ENCODE measurements at places on chromosomes 1 and 21.

DNA sequence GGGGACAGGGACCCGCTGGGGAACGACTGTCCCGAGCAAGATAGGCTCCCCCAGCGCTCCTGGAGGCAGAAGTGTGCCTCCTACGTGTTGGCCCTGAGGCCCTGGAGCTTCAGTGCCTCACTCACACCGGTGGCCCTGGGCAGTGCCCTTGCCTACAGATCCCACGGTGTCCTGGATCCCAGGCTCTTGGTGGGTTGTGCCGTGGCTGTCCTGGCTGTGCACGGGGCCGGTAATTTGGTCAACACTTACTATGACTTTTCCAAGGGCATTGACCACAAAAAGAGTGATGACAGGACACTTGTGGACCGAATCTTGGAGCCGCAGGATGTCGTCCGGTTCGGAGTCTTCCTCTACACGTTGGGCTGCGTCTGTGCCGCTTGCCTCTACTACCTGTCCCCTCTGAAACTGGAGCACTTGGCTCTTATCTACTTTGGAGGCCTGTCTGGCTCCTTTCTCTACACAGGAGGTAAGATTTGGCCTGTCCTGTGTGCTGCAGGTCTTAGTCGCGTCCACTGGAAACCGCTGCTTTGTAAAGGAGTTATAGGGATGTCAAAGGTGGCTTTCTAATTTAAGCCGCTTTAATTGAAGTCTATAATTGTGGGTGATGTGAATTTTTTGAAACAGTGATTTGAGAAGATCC lies 717 bp downstream of the UBIAD1 start:
- DNase-seq, result no peak

- no peak for DNase-seq
Measured at GRCh38 chr1:92940541-92940940, 20.7 kb downstream of the DIPK1A start.

DNA sequence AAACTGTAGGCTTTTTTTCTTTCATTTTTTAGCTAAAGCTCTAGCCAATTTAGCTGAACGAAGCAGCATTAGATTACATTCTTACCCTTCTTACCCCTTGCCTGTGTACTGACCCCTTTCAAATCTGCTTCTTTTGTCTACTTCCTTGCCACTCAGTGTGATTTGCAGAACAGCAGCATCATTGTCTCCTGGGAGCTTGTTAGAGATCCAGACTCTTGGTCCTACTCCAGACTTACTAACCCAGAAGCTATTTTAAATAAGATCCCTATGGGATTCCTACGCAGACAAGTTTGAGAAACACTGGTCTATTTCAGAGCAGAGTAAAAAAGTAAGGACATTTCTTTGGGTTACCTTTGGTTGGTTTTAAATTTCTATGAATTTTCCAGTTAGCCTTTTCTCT lies 13.8 kb downstream of the LRRC39 start:
- DNase-seq, result no peak

- DNase-seq, result no peak
Measured at GRCh38 chr1:229203030-229203751, 67.7 kb upstream of the RAB4A start.

DNA sequence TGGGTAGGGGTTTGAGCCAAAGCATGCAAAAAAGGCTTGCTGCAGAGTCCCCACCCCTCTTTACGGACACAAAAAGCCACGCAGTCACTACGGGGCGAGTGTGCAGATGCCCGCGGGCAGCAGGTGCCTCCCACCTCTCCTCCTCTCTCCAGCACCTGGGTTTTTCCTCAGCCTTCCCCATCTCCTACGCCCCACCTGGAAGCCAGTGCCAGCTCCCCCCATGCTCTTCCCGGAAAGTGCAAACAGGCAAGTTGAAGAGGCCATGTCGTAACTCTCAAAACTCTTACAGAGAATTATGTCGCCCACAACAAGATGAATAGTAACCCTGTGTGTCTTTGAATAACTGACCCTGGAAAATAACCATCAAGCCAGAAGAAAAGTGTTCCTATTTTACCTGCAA lies 82.5 kb downstream of the PDE9A start:
- no peak for DNase-seq

GRCh38 chr1:156652131-156652991 lies 10.4 kb downstream of the BCAN start:
- DNase-seq, result no peak

DNA sequence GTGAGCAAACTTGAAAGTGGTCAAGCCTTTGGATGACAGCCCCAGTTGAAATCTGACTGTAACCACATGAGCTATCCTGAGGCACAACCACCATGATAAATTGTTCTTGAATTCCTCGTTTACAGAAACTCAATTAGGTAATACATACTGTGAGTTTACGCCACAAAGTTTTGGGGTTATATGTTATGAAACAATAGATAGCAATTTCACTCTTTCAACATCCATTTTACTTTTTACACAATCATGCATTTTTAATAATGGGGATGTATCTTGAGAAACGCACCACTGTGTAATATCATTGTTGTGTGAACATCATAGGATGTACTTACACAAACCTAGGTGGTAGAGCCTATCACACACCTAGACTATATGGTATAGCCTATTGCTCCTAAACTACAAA lies 35.4 kb downstream of the OR2C3 start:
- DNase-seq, result no peak

- no peak for DNase-seq
Measured at GRCh38 chr21:44530221-44530902, 9.6 kb downstream of the KRTAP10-1 start.

DNA sequence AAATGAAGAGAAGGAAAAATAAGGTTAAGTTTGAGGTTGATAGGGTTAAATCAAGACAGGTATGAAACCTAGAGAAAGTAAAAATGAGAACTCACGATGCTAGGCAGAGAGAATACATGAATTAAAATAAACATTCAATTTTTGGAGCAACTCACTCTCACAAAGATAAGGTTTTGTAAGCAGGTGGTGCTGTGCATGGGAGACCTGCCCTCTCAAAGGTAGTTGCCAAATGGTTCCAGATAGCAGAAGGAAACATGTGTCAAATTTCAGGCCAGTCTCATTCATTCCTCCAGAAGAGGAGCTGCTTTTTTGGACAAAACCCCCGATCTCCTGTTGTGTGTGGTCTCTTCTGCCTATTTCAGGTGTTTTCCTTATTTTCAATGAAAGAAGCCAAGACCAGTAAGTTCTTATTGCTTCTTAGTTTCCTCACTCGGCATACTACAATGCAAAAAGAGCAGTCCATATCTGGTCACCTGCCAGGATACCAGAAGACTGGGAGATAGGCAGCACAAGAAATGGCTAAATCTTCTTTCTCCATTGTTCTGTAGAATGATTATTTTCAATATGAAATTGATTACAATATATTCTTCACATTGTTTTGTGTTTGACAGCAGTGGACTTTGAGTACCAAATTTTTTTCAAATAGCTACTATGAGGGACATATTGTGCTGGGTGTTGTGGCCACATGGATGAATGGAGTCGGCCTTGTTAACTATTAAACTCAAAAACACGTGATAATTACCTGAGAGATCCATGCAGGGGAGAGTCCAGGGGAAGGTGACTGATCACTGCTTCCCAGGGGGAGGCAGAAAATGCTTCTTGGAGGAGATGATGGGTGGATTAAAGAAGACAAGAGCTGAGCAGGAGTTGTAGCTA lies 3.6 kb downstream of the CR1L start:
- DNase-seq, result no peak

DNA sequence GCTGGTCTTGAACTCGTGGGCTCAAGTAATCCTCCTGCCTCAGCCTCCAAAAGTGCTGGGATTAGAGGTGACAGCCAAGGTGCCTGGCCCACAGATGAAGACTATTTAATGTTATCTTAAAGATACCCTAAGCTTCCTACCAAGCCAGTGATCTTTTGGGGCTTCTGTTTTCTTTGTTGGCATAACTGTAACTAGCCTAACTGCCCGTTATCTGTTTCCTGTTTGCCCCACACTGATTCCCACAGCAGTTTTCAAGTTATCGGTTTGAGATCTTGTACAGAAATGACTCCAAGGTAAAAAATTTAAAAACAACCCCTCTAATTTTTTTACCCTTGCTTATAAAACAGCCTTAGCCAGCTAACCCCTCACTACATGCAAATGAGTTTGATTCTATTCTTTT lies 12.4 kb downstream of the SELL start:
- DNase-seq, result no peak

DNA sequence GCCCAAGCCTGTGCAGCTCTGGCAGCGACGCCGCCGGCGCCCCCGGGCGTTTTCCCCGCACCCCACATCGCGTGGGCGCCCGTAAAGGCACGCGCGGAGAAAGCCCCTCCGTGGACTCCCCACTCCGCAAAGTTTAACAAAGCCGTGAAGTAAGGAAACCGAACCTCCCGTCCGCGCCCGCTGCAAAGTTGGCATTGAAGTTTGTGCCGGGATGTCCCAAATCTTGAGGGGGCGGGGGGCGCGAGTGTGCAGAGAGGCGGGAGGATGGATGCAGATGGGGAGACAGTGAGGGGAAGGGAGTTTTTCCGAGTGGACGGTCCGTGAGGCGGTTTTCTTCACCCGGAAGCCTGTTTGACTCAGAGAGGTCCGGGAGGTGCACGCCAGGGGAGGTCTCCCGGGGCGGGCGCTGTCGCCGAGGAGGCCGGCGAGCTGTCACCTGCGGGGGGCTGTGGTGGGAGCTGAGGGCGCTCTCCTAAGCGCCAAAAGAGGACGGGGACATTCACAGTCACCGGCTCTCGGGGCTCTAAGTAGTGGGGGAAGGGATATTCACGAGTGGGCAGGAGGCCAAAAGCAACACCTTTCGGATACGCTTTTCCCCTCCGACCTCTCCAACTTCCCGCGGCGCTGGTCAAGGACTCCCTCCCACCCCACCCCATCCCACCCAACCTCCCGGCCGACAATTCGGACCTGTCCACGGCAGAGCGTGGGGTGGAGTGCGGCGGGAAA lies 1.3 kb downstream of the WLS start:
- DNase-seq, result no peak

DNA sequence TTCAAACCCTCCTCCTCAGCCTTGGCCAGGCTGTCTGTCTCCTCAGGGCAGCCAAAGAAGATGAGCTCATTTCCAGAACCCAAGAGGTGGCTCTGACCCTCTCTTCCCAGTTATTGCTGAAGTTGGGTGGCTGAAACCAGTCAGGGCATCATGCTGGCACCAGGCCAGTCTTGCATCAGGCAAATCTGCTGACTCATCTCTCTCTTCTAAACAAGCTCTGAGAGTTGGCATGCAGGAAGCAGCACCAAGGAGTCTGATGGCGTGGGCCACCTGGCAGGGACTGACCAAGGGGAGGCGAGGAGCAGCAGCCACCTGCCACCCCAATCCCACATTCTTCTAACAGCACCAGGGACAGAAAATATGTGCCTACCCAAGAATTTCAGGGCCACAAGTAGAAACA lies 104.8 kb upstream of the ATP1A1 start:
- DNase-seq, result no peak

DNA sequence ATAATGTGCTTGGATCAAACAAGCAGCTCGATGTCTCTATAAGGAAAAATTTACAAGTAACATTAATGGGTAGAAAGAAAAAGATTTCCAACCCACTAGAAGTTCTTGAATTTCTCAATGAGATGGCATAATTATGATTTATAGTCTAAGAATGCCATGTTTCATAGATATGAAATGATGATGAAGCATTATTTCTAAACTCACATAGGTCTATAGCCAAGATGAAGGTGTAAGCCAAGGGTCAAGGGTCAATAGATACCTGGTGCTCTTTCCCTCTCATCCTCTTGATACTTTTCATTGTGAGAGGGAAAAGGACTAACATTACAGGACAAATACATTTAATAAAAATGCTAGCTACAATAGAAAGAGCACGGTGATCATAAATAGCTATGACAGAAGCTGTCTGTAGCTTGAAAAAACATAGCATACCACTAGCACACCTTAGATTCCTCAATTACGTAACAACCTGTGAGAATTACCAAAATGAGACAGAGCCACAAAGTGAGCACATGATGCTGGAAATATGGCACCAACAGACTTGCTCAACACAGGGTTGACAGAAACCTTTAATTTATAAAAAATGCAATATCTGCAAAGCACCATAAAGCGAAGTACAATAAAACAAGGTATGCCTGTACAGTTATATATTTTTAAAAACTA lies 26.3 kb upstream of the F13B start:
- no peak for DNase-seq

- DNase-seq, result no peak
Measured at GRCh38 chr1:170247751-170248521, 102.2 kb downstream of the NTMT2 start.

DNA sequence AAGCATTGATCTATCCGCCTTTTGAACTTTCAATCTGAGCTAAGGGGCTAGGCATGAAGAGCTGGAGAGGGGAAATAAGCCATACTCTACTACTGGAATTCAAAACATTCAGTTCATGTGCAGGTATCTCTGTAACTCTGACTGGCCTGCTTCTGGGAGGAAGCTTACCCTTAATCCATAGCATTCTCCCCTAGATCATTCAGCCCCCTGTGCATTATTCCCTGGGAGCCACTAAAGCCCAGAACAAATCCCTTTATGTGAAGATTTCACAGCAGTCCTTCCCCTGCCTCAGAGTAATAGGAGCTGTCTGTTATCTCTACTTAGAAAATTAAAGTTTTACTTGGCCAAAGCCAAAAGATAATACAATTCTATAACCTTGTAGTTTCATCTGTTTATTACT lies 300.7 kb downstream of the SEC16B start:
- no peak for DNase-seq

- no peak for DNase-seq
Measured at GRCh38 chr1:19770436-19771190, 29.1 kb downstream of the TMCO4 start.

DNA sequence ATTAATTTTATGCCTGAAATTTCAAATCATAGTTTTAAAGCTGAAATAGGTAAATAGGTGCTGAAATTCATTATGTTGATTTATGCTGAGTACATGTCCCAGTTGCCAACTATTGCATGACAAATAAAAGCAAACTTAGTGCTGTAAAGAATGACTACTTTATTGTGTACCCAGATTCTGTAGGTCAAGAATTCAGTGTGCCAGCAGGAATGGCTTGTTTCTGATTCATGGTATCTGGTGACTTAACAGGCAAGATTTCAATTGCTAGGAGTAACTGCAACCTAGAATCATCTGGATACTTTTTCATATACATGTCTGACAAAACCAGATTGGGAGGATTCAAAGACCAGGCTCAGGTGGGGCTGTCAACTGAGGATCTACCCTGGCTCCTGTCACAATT lies 678.4 kb upstream of the ADAMTS5 start:
- no peak for DNase-seq

- no peak for DNase-seq
Measured at GRCh38 chr1:8555582-8555981, 237.7 kb downstream of the SLC45A1 start.

DNA sequence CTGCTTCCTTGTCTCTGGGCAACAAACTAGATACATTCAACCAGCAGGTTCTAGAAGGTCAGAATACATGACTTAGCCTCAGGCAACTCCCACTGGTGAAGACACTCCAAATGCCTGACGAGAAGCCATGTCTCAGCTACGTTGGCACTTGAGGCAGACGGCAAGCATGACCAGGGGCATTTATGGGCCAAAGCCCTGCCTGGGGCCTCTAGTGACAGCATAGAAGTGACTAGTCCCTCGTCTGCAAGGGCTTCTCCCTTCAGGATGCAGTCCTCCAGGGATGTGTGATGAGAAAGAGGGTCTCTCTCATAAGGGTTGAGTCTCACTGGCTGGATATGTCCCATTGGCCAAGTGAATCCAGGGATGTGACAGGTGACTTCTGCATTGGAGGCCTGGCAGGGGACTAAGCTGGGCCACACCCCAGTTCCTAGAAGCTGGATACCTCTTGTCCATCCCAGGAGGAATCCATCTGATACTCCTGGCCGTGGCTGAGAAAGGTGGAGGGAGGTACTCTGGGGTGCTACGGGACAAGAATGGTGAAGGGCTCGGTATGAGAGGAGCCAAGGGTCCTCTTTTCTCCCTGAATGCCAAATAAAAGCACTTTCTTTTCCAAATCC lies 148.6 kb upstream of the HMGB4 start:
- no peak for DNase-seq

Measured in D721Med (cell line).